Choroid plexus epithelial cell (primary cell): ENCODE measurements at places on chromosomes 2 and 18.

GRCh38 chr2:184371641-184372040, 226.7 kb upstream of the ZNF804A start:
- peak; percentile 0 for DNase-seq

- DNase-seq, result no peak
Measured at GRCh38 chr2:44859337-44859736, 82.2 kb upstream of the SIX3 start.

GRCh38 chr18:62828852-62829251, 113.5 kb downstream of the PHLPP1 start:
- peak; percentile 35 for DNase-seq

GRCh38 chr2:85729825-85730510, 23.8 kb upstream of the ATOH8 start:
- DNase-seq, result no peak

DNA sequence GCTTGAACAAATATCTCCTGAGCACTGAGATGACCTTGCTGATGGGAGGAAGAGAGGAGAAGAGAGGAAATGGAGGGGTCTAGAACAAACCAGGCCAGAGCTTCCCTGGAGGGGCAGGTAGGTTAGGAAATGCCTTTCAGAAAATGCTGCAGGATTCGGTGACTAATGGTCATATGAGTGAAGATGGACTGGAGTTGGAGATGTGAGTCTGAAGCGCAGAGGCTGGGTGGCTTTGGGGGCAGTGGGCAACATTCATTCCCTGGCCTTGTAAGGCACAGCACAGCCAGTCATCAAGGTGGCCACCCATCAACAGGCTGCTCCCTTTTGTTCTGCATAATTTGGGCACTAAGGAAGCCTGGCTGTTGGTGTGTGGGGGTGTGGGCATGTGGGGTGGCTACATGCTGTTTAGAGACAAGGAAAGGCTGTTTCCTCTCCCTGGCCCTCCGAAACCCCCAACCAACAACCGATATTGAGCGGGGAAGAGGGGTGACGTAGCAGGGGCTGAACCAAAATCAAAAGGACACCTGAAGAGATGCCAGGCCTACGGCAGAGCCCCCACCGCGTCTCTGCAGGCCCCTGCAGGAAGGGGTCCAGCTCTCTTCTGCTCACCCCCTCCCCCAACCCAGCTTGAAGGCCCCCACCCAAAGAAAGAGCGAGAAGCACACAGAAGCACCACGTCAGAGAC, 1.5 kb downstream of the SLC30A3 start:
- DNase-seq, result no peak

DNA sequence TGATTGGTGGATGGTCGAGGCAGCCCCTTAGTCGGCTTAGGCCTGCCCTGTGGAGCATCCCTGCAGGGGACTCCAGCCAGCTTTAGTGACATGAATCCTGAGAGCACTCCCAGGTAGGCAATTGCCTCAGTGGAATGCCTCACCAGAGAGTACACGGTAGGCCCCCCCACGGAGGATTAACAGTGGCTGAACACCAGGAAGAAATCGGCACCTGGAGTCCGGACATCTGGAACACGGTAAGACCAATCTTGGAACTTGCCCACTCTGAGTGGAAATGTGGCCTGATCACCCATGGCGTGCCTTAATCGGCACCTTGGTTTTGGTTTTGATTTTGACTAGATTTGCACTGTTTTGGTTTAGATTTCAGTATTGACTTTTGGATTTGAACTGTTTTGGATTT, 326.2 kb upstream of the NCKAP5 start:
- DNase-seq, result no peak

- no peak for DNase-seq
Measured at GRCh38 chr2:102346381-102347130, 9.0 kb upstream of the IL18R1 start.

DNA sequence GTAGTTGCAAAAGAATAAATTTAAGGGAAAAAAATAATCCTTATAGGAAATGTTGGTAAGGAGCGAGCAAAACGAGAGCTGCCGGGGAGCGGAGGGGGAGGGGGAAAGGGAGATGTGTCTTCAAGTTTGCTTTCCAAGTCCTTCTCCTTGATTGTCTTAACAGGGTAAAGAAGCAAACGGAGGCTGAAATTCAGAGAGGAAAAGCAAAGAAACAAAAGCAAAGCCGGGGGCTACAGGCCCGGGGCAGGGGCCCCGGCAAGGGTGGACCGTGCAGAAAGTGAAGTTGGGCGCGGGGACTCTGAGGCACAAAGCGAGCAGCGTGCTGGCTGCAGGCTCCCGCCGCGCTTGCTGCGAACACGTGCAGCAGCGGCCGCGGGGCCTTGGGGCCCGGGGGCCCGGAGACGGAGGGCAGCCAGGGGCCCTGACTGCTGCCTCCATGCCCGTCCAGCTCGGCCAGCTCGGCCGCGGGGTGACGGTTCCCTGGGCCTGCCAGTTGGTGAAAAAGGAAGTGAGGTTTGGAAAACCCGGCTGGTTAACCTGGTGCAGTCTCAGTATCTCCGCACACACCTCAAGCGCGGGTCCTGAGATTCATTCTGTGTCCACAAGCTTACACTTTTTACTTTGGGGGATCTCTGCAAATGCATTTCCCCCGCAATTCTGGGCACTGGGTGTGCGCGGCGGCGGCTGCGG, 4.1 kb downstream of the BCL11A start:
- DNase-seq, result peak; percentile 33

GRCh38 chr2:241356871-241357260, 781 bp downstream of the FARP2 start:
- DNase-seq, result no peak

GRCh38 chr2:220736778-220737177, 835.3 kb downstream of the EPHA4 start:
- DNase-seq, result peak; percentile 3

GRCh38 chr2:225282858-225283710, 116.4 kb upstream of the NYAP2 start:
- peak; percentile 66 for DNase-seq
